Heart left ventricle (tissue), 16 donors: ENCODE measurements at places on chromosomes 16 and 17. TPM values are rescaled to one million over a fixed set of nuclear protein-coding genes. Genes with fewer than 3 reads are reported as not detected.

The MYH10 gene
- total RNA-seq: 46.9 TPM

The KCNH6 gene
- not detected for total RNA-seq

The KIF2B gene
- total RNA-seq: not detected

The RNU2-1 gene
- 4,192 TPM for total RNA-seq

The MILR1 gene
- total RNA-seq: 2.4 TPM

The KRTAP9-4 gene
- total RNA-seq: not detected

The TEDC2 gene
- 2.7 TPM for total RNA-seq

The CCL16 gene
- total RNA-seq: not detected

The TBC1D3L gene
- total RNA-seq: 6.1 TPM
